ENCODE measurements at places on chromosomes 7 and 10.

DNA sequence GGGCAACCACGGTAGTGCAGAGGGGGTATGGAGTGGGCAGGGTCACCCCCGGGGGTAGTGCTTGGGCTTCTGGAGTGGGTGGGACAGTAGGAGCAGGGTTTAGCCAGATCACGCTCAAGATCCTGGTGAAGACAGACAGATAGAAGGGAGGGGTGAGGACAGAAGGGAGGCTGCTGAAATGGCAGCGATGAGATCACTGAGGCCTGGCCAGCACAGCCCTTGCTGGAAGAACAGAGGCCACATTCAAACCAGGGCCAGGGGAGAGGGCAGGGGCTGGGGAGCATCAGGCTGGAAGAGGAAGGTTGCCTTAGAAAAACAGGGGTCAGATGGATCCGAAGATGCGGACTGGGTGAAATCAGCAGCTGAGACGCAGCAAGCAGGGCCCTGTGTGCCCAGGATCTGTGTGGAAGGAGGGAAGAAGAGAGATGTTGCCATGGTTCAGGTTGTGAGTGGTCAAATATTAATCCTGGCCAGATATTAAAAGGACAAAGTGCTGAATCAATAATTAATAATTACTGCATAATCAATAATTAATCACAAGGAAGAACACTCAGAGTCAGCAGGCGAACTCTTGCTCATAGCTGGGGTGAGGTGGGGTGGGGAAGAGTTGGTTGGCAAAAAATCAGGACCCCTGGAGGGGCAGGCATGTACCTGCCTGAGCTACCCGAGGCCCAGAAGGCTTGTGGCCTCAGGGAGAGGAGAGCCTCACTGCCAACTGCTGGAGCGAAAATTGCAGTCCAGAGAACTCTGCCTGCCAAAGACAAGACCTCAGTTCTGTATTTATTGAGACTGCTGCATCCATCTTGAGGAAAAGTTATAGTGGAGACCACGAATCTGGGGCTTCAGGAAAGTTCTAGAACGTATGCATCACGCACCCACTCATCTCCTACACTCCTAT is 105.7 kb downstream of the GRB10 start:
- no peak for DNase-seq

- no peak for DNase-seq
Measured at GRCh38 chr10:124144536-124144935, 51.1 kb upstream of the CHST15 start.

DNA sequence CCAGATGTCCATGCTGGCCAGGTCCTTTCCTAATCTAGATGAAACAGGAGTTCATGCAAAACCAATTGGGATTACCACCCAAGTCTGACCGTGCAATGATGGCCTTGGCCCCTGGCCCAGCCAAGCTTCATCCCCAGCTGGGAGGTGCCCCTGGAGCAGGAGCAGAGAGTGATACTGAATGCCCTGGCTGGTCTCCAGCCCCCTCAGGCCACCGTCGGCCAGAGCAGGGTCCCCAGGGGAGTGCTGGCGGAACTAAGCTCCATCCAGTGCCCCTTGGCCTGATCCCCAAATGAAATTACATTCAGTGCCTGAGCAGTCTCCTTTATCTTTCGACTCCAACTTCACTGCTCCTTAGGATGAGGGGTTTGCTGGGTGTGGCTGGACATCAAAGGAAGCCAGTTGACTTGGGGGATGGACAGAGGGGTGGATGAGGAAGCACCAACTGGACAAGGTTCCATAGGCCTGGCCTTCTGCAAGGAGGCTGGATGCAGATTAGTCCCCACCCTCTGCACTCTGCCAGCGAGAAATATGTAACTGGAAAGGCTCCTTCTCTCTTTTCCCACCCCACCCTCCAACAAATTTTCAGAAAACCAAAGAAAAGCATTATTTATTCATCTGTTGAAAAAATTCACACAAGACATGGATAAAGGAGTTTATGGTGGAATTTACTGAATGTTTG is 275.5 kb downstream of the PLXNA4 start:
- DNase-seq = no peak

DNA sequence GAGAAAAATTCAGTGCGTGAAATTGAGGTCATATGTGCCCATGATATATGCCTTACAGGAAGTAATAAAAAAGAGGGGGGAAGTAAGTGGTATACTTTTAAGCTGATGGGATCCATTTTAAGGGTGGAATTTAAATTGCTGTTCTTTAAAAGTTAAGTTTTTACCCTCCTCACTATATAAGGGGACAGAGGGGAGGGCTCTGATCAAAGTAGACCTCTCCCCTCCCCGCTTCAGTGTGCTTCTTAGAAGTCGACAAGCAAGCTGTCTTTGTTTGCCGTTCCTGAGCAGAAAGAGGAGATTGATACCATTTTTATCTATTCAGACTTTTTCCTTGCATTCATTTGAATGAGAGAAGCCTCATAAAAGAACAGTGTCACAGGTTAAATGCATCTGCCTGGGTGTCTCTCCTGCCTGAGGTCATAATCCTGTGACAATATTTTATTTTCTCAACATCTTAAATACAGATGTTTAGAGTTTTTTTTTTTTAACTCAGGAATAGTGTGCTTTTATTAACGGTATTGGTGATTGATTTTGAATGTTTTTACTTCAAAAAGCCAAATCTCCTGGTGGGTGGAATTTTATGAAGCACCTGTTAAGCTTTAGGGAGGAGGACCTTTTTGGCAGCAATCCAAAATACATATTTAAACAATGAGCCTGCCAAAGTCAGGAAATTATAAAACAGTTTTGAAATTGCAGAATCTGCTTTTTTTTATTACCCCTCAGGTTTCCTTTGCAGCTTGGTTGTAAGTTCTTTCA is 141.7 kb downstream of the KAT6B start:
- no peak for DNase-seq

- DNase-seq = no peak
Measured at GRCh38 chr7:232410-233248, 40.3 kb downstream of the FAM20C start.

DNA sequence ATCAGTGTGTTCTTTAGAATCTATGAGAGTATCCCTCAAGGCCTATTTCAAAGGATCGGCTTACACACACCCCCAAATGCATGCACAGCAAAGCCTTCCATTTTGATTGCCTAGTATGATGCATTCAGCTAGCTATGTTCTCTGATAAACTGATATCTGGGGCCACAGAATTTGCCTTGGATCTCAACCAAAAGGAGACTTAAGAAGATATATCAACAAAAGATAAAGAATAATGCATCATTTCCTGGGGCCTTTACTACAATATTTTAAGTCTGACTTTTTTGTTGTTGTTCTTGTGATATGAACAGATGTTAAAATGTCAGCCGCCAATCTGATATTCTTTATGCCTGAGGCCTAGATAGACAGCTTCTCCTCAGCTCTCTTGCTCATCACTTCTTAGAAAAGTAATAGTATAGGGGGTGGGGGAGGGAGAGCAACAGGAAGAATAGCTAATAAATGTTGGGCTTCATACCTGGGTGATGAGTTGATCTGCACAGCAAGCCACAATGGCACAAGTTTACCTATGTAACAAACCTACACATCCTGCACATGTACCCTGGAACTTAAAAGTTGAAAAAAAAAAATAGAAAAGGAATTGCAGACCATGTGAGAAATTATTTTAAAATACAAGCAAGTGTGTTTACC is 792.9 kb upstream of the GHITM start:
- no peak for DNase-seq

GRCh38 chr10:6978187-6978627 is 398.1 kb upstream of the PRKCQ start:
- DNase-seq = no peak

DNA sequence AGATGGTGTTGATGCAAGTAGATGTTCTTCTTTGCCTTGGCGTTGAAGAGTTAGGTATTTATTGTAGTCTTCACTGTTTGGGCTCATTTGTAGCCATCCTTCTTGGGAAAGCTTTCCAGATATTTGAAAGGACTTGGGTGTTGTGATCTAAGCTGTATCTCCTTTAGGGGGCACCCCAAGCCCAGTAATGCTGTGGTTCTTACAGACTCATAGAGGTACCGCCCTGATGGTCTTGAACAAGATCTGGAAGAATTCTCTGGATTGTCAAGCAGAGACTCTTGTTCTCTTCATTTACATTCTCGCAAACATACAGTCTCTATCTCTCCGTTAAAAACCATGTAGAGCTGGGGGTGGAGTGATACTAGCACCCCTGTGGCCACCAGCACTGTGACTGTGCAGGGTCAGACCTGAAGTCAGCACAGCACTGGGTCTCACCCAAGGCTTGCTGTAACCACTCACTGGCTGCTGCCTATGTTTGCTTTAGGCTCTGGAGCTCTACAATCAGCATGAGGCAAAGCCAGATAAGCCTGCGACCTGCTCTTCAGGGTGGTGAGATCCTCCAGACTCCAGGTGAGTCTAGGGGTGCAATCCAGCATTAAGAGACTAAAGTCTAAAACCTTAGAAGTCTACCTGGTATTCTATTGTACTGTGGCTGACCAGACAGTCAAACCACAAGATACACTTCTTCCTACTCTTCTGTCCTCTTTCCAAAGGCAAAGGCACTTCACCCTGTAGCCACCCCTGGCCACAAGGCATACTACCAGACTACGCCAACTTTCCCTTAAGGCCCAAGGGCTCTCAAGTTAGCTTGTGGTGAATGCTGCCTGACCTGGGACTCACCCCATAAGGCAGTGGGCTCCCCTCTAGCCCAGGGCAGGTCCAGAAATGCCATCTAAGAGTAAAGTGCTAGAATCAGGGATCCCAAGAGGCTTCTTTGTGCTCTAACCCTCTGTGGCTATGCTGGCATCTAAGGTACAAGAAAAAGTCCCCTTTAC is 209.7 kb upstream of the TMEM196 start:
- DNase-seq = no peak

DNA sequence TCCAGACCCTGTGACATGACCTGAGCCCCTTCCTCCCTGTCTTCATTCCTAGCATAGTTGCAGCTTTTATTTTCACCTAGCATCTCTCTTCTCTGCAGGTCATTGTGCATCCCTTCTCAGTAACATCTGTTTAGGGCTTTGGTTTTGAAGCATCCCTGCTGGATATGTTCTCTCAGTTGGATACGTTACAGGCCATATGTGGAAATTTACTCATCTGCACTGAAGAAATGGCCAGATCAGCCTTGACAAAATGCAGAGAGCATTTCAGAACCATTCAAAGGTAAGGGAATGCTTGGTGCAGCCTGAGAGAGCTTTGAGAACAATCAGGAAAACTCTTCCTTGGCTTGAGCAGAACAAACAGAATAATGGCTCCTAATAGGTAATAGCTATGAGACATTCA is 647.0 kb downstream of the KCNMA1 start:
- no peak for DNase-seq

GRCh38 chr7:23971031-23971430 is 261.0 kb downstream of the STK31 start:
- no peak for DNase-seq

GRCh38 chr7:44693641-44694313 is 54.9 kb upstream of the ZMIZ2 start:
- DNase-seq = no peak

GRCh38 chr10:103915796-103916195 is 2.2 kb downstream of the STN1 start:
- no peak for DNase-seq

- DNase-seq = no peak
Measured at GRCh38 chr7:26620352-26620751, 244.0 kb downstream of the SKAP2 start.

- DNase-seq = no peak
Measured at GRCh38 chr10:28139138-28139537, 140.3 kb upstream of the ODAD2 start.

- DNase-seq = no peak
Measured at GRCh38 chr10:98316170-98316569, 48.2 kb upstream of the LOXL4 start.

DNA sequence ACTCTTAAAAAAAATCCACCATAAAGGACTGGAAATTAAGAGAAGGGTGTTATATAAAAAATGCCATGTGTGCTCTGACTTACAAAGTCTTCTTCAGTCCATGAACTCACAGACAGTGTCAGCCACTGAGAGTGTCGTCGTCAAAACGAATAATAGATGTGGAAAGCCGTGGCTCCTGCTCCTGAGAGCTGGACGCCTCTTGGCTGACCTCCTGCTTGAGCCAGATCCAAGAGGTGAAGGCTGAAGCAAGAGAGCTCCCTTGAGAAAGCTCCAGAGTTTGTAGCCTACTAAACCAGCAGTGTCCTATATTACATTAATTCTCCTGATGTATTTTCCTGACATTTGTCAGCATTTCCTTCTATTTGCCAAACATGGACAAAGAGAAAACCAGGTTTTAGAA is 234.3 kb upstream of the C7orf33 start:
- no peak for DNase-seq

DNA sequence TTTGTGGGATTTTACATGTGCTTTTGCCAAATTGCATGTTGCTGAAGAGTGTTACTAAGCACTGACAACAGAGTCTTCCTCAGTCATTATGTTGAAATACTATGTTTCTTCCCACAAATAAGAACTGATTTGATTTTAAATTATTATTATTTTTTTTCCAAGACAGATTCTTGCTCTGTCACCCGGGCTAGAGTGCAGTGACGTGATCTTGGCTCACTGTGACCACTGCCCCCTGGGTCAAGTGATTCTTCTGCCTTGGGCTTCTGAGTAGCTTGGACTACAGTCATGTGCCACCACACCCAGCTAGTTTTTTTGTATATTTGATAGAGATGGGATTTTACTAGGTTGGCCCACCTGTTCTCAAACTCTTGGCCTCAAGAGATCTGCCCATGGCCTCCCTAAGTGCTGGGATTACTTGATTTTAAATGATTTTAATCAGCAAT is 42.3 kb downstream of the MINPP1 start:
- no peak for DNase-seq

DNA sequence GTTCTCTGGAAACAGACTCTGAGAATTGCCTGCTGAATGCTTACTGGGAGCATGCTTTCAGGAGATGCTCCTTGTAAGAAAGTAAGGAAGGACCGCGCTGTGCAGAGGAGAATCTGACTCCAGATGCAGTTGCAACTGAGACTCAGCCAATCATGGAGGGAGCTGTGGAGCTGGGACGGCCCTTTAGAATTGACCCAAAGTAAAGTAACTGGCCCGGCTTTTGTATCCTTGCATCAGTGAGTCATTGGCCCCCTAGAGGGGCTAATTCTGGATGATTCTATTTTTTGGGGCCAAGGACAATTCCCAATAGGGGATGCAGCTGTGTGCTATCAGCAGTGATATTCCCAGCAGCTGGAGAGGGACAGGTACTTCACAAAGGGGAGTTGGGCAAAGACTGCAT is 170.4 kb downstream of the PTEN start:
- DNase-seq = no peak

- DNase-seq = no peak
Measured at GRCh38 chr7:77310982-77311381, 105.2 kb downstream of the GSAP start.
